SHP77 (cell line): ENCODE measurements at places on chromosomes 5 and 9.

- DNase-seq = no peak
Measured at GRCh38 chr9:4114569-4115505, 185.0 kb downstream of the GLIS3 start.

- DNase-seq = no peak
Measured at GRCh38 chr9:72154468-72155285, 5.4 kb downstream of the GDA start.

- no peak for DNase-seq
Measured at GRCh38 chr5:74866596-74867162, 492 bp upstream of the FAM169A start.

DNA sequence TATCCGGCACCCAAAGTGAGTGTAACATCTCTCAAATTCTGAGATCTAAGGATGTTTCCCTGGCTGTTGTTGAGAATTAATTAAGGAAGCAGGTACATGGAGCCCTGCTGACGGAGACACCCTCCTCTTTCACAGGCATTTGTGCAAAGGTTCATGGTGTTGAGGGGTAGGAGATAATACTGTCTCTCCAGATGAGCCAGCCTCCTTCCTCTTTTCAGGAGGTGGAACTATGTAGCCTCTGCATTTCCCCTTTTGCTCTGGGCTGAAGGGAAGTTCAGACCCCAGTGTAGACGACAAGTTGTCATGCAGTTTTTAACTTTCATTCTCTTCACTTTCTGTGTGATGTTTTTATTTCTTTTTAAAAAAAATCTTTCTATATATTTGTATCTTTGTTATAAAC lies 107.5 kb downstream of the GALNT10 start:
- no peak for DNase-seq

DNA sequence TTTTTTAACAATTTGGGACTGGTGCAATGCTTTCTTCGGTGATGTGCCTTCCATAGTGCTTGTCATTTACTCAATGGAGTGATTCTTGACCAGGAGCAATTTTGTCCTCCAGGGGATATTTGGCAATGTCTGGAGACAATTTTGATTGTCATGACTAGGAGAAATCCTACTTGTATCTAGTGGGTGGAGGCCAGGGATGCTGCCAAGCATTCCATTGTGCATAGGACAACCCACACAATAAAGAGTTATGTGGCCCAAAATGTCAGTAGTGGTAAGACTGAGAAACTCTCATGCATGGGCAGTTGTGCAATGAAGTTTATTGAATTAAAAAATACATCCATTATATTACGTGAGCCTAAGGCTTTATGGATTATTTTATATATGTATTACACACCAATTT lies 70.5 kb downstream of the FOCAD start:
- DNase-seq = no peak

DNA sequence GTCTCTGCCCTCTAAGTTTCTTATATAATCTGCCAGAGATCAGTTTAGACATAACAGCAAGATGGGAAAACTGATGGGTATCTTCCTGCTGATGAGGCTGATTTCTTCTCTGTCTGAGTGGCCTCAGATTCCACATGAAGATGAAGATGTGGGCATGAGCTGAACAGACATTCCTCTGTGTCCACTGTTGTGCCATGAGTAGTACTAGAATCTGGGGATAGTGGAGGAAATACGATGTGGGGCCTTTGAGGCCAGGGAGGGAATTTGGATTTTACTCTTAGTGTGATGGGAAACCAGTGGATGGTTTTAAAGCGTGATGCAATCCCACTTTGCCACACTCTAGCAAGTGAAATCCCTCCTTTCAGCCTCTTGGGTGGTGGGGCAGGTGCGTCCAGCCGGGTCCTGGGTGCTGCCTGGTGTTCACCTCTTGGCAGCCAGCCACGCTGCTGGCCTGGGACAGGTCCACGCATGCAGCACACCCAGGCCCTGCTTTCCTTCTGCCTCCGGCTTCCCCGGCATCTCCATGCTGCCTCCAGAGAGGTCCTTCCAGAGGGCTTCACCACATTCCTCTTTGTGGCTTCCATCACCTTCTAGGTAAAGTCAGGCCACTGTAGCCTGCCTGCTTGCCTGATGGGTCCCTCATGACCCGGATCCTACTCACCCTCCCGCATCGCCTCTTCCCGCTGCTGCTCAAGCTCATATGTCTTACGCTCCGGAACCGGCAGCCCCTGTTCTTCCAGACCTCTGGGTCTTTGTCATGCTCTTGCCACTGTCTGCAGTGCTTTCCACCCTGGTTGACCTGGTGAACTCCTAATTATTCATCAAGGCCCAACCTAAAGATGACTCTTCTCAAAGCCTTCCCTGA lies 28.1 kb upstream of the SH3PXD2B start:
- peak; percentile 22 for DNase-seq

DNA sequence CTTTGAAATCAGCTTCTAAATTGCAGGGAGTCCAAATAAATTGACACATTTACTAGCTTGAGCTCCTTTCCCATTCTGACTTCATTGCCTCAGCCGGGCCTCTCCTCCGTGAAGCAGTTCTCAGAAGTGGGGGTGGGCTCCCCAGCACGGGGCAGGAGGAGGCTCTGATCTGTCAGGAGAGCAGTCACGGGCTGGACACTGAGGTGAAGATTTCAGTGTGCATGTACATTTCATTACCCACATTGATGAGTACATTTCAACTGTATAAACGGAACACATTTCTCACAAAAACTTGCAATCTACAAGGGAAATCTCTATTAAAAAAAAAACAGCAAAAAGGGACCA lies 195.9 kb downstream of the SEMA6A start:
- DNase-seq = peak; percentile 49
